H54 (cell line): ENCODE measurements at places on chromosomes 12 and 14.

GRCh38 chr12:48017496-48017895, 13.2 kb upstream of the COL2A1 start:
- no peak for DNase-seq

- no peak for DNase-seq
Observed at GRCh38 chr12:81208187-81208911, 130.5 kb downstream of the ACSS3 start.

GRCh38 chr12:53231671-53231920, 413 bp downstream of the RARG start:
- DNase-seq = no peak

GRCh38 chr12:46556819-46557524, 184.4 kb upstream of the SLC38A2 start:
- DNase-seq = no peak

- no peak for DNase-seq
Observed at GRCh38 chr14:93246534-93246933, 39.5 kb downstream of the UBR7 start.

DNA sequence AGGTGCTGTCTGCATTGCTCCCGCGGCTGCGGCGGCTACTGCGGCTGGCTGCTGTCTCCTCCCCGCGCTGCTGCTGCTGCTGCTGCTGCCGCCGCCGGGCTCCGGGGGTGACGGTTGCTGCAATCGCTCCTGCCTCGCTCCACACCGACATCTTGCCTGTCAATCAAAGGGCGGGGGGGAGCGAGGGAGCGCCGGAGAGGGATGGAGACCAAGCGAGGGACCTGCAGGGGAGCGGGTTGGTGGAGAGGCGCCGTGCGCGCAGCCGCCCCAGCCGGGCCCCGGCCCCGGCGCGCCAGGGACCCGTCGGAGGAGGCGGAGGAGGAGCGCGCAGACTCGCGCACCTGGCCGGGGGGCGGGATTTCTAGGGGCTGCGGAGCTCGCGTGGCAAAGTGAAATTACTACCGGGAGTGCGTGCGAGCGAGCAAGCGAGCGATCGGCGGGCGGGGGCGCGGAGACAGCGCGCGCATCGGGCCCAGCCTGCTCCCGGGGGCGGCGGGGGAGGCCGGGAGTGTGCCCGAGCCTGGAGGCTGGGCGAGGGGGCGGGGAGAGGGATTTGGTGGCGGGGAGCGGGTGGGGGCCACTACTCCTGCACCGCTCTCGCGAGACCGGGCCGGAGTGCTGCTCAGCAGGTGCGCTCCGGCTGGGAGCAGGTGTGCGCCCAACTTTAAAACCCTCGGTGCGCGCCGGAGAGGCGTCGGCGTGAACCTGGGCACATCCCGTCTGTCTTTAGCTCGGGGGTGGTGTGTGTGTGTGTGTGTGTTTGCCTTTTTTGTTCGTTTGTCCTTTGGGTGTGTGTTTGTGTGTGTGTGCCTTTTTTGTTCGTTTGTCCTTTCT, at the start of gene KSR2:
Gene KSR2 (minus strand): TSS at position 165 of the 834 bp plus-strand sequence. CDS start 735 bp downstream, outside the sequence.
- DNase-seq = peak; percentile 42

DNA sequence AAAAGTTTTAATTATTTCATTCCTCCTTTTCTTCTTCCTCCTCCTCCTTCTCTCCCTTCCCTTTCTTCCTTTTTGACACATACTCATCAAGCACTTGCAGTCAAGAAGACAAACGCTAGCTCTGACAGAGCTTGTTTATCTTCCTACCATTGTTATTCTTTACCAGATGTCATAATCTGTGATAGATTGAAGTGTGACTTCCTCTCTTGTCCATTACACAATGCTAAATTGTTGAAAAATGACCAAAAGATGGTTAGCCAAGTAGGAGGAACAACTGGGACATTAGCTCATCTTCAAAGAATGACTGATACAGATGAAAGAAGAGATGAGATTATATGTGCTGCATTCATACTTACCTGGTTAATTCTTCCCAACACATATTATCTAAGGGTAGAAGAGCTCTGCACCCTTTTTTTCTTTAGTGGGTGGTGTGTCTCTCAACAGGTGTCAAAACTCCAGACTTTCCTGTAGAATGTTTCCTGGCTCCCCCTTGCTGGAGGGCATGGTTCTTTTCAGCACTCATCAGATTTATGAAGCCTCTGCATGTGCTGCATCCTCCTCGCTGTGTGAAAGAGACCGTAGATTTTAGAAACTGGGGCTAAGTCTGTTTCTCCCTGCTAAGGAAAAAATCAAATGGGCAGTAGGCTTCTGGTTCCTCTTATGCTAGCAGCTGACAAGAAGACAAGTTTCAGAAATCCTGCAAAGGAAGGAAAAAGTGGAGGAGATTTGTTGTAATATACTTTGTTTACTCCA, 147.1 kb downstream of the TMX1 start:
- DNase-seq = no peak

DNA sequence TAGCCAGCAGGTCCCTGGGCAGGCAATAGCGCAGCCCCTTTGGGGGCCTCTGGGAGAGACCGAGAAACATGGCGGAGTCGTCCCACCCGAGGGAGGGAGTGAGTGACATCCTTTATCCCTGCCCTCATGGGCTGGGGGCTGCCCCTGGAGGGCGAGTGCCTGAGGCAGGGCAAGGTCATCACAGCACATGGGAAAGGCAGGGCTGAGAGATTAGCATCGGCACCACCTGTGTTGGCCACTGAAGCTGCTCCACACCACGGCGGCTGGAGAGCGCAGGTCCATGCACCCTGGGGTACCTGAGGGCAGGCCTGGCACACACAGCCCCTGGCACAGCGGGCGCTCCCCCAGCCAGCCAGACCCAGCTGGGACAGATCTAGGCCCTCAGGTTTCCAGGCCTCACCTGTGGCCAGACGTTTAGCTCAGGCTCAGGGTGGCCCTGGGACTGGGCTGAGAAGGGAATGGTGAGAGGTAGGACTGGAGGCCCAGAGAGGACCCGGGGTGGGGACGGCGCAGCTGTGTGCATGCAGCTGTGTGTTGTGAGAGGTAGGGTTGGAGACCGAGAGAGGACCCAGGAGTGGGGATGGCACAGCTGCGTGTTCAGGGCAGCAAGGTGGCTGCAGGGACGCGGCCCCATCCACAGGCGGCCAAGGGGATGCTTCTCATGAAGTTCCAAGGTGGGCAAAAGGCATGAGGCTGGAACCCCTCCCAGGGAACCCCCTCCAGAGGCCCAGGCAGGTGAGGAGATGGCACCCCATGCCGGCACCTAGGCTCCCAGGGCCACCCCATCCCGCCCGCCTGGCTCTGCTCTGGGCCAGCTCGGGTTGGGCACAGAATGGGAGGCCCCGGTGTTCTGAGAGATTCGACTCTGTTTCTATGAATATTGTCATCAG, 74.1 kb downstream of the KIF26A start:
- DNase-seq = no peak

- DNase-seq = no peak
Observed at GRCh38 chr12:63047146-63047545, 103.9 kb downstream of the AVPR1A start.

DNA sequence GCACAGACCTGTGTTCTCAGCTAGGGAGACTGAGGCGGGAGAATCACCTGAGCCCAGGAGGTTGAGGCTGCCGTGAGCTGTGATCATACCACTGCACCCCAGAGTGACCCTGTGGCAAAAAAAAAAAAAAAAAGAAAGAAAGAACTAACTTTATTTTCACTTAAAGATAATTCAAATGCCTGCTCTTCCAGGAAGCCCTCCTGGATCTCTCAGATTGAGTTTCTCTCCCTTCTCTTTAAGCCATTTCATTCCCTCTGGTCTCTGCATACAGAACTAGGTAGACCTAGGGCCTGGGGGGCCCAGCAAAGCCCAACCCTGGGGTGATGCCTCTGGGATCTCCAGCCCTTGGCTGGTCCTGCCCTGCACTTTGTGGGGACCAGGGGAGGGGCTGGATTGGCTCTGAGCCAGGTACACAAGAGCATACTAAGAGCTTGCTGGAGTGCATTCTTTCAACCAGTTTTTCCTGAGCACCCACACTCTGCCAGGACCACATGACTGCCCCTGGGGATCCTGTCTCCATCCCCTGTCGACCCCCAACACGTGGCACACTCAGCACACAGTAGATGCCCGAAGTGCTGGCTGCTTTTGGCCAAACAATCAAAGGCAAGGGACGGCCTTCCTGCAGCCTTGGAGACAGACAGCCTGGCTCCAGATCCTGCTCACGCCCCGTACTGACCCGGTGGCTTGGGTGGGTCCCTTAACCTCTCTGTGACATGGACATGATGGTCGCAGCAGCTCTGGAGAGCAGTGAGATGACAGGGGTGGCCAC, 52.7 kb downstream of the CYP46A1 start:
- DNase-seq = no peak

GRCh38 chr12:131783915-131784541, 44.2 kb upstream of the MMP17 start:
- DNase-seq = peak; percentile 82

- no peak for DNase-seq
Observed at GRCh38 chr14:101359221-101360053, 201.9 kb upstream of the DIO3 start.

GRCh38 chr14:91303091-91303923, 58.8 kb upstream of the GPR68 start:
- peak; percentile 61 for DNase-seq

- no peak for DNase-seq
Observed at GRCh38 chr12:69875416-69875935, 50.4 kb downstream of the MYRFL start.

DNA sequence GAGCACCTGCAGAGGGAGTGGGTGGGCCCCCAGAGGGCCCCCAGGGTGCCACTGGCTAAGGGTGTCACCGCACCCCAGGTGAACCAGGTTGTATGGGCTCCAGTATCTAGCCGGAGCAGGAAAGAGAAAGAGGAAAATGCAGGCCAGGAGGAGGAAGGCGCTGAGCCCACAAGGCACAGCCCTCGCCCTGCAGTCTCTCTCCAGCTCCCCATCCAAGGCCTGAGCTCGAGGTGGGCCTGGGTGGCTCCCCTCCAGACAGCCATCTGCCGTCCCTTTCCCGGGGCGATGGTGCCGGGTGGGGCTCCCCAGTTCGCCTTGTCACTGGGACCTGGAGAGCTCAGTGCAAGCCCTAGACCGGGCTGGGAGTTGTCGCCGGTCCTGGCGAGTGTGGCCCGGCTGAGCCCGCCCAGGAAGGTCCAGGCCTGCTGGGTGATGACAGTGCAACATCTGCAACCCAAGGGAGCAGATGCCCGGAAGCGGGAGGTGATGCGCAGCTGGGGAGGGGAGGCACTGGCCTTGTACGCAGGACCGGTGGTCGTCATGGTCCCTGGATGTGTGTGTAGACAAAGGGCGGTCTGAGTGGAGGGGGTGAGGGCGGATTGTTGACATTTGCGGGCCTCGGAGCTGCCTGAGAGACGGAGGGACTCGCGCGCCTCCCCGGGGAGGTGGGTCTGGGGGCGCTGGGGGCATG, 716 bp downstream of the TMEM179 start:
- DNase-seq = no peak

GRCh38 chr14:102777711-102778337, 575 bp downstream of the TRAF3 start:
- DNase-seq = no peak

GRCh38 chr14:75531660-75532317, 9.5 kb downstream of the BATF start:
- DNase-seq = no peak

GRCh38 chr12:72647139-72647538, 375.0 kb downstream of the TRHDE start:
- no peak for DNase-seq

DNA sequence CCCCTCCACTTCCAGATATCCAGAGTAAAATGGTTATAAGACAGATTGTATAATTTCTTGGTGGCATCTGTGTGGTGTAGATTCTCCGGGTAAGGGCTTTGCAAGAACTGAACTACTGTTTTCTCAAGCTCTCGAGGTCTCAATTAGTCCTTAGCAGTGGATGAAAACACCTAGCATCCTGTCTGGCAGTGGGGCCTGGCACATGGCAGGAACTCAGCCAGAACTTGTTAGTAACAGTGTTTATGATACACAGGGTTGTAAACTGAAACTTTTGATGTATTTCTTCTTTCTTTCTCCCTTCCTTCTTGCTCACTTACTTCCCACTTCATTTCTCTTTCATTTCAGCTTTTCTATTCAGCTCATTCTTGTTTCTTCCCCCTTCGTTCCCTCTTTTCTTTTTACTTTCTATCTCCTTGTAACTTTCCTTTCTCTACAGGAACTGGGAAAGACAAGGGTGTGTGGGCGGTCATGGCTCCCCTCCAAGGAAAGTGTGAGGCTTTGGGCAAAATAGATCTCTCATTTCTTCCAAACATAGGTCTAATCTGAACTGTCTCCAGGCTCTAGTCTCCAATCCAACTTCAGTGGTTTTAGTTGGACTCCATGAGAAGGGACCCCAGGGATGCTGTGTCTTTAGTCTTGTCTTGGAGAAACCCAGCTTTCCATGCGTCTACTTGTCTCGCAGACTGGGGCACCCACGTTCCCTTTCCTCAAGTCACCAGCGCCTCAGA, 159.7 kb downstream of the PAH start:
- DNase-seq = no peak

- no peak for DNase-seq
Observed at GRCh38 chr14:75277008-75277814, 1.4 kb upstream of the FOS start.

GRCh38 chr14:101884089-101884933, 80.1 kb upstream of the DYNC1H1 start:
- no peak for DNase-seq

- DNase-seq = peak; percentile 82
Observed at GRCh38 chr12:118103601-118104382, at the start of gene VSIG10. VSIG10 (minus strand) TSS chr12:118104011; CDS start chr12:118103671, 340 bp downstream.

DNA sequence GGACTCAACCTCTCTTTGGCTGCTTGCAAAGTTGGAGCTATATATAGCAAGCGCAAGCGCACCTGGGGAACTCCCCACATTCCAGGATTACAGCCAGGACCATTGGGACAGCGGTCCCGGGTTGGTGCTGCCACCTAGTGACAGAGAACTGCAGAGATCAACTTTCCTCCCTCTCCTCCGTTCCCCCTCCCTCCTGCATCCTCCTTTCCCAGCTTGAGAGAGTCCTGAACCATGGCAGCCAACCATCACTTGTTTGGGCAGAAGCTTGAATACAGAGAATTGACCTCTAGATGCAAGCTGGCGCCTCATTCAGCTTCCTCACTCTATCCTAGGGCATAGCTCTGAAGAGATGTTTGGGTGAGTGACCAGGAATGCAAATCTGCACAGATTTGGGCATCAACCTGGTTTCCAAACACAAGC, 17.4 kb upstream of the FLVCR2 start:
- peak; percentile 56 for DNase-seq

DNA sequence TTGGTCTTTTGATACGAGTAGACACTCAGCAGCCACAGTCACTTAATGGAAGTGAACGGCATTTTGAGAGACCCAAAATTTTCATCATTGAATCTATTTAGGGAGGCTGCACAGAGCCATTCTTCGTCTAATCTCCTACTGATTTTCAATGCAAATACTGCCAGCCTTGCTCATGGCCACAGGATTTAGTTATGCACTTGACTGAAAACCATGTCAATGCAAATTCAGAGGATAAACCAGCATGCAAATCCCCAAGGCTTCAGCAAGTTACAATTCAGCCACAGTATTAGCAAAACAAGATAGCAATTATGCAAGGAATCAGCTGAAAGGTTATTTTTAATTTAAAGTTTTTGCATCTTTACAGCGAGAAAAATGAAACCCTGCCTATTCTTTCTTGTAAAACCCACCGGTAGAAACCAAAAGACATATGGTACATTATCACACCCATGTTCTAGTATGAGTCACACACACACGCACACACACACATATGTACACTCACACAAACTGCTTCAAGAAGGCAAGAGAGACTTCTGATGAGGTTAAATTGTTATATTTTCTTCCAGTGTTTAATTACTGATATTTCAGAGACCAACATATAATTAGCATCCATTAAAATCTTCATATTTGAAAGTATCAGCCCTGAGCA, 985.3 kb upstream of the FLRT2 start:
- DNase-seq = no peak
